ENCODE measurements at places on chromosomes 3 and 15.

GRCh38 chr15:56838085-56838484 lies 80.4 kb upstream of the TCF12 start:
- DNase-seq, result no peak

- no peak for DNase-seq
These were observed 294.2 kb upstream of the SEMA6D start for GRCh38 chr15:47422881-47423665.

DNA sequence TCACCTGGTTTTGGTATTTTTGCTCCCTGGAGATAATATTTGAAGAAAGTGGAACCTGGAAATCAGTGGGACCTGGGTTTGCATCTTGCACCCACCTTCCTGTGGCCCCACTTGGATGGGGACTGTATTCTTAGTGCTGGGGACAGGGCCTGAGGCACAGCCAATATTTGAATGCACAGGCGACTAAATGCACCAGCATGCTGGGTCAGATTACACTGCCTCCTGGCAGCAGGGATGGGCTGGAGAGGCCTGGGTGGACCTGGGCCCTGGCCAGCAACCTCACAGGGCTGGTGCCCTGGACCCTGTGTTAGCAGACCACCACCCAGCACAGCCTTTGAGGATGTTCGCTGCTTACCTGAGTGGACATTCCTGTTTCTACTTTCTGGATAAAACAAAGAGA lies 10.5 kb downstream of the ITIH4 start:
- DNase-seq, result no peak

- DNase-seq, result peak; percentile 35
These were observed 58.0 kb downstream of the CMTM8 start for GRCh38 chr3:32296251-32297204.

DNA sequence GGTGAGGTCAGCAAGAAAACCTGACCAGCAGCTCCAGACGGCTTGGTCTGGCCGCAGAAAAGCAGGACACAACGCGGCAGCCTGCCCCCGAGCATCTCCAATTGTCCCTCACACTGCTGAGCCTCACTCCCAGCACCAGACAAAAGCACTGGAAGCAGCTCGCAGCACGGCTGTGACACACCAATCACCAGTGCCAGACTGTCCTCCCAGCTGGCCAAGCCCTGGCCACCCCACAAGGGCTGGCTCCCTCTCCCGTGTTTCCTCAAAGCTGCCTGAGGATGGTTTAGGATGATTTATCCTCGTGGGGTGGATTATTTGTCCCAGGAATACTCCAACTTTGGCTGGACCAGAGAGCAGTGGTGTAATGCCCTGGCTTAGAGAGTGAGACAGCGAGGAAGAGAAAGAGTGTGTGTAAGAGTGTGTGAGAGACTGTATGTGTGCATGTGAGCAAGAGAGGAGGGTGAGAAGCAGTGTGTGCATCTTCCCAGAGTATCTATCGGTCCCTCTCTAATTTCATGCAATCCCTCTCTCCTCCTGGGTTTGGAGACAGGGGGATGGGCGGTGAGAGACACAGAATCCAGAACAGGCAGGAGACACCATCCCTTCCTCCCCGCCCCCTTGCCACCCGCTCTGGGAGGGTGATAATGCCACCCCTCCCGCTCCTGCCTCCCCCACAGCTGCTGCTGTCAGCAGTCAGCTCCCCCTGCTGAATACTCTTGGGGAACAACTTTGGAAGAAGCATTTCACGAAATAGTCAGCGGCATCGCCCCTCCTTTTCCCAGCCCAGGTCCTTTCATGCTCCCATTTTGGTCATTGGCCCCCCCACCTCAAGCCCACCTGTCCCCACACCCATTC lies 34.2 kb downstream of the SEMA5B start:
- no peak for DNase-seq

DNA sequence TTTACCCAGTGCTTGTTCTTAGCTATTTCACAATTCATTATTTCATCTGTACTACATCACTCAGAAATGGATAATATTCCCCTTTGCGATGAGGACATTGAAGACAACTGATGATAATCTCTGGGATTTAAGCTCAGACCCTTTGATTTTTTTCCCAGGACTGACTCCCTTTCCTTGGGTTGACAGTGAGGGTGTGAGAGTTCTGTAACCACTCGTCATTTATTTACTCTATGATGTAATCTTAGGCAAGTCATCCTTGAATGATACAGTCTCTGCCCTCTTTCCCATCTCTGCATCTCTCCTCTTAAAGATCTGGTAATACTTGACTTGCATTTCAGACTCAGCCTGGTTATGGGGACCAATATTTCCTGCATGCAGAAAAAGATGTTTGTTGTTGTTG lies 1041.7 kb downstream of the AGBL1 start:
- no peak for DNase-seq

GRCh38 chr15:91282486-91282885 lies 182.4 kb downstream of the SV2B start:
- no peak for DNase-seq

DNA sequence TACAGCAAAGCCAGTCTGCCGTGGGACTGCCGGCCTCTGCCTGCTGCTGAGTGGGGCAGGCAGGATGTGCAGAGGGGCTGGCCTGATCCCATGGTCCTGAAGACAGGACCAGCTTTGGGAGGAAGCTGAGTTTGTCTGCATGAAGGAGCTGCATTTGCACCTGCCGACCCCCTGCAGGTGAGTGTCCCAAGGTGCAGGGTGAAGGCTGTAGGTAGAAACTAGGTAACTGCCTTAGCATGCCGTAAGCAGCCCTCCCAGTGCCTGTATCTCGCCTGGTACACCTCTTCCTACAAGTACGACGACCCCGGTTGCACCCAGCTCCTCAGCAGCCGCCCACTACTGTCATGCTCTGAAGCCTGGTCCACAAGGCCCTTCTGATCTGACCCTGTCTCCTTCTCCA lies 34.9 kb downstream of the AMOTL2 start:
- no peak for DNase-seq

DNA sequence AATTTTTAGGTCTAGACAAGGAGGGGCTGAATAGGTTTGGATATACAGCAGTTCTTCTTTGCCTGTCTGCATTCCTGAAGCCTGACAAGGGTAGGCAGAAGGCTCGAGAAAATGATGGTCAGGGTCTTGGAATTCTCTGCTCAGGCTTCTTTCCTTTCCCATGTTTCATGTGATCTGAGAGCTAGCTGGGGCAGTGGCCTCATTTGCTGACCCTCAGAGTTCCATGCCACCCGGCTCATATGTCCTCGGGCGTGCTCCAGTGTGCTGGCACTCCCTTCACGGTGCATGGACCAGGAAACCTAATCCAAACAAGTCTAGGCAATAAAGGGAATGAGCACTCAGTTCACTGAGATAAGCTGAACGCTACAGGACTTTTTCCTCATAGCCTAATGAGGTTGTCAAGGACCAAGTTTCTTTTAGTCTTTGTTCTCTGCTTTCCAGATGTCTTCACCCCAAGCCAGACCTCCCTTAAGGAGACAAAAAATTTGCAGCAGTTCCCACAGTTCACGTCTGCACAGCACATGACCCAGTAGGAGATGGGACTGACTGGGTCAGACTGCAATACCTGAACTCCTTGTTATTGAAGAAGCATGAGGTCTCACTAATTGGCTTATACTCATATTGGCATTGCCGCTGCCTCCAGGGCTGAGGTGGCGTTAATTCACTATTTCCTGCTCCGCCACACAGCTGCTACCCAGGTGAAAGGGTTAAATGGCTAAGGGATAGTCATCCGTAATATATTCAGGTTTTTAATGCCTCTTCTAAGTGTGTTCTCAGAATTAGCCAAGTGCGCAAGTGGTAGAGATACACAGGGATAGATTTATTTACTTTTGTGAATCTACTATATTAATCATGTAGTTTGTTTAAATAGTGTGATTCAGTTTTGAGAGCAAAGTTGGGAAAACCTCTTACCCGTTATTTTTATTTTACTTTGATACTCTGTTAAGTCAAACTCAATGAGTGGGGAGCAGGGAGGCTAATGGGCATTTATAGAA lies 15.3 kb upstream of the RTP4 start:
- no peak for DNase-seq

GRCh38 chr3:4528819-4529600 lies 35.9 kb downstream of the ITPR1 start:
- DNase-seq, result no peak

DNA sequence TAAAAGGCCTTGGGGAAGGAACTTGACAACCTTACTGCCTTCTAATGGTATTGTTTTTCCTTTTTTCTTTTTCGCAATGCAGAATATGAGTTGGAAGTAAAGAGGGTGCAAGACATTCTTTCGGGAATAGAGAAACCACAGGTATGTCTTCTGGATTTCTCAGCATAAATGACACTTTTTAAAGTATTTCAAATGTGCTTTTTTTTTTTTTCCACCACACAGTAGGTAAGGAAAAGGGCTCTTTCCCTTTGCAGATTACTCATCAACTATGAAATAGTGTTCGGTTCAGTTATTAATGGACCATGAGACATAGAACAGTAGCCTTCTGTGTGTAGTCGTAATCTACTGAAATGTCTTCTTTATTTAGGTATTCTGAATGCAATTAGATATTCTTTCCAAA lies 162.4 kb downstream of the GHSR start:
- no peak for DNase-seq

GRCh38 chr3:4504340-4505261 lies 11.5 kb downstream of the ITPR1 start:
- no peak for DNase-seq

DNA sequence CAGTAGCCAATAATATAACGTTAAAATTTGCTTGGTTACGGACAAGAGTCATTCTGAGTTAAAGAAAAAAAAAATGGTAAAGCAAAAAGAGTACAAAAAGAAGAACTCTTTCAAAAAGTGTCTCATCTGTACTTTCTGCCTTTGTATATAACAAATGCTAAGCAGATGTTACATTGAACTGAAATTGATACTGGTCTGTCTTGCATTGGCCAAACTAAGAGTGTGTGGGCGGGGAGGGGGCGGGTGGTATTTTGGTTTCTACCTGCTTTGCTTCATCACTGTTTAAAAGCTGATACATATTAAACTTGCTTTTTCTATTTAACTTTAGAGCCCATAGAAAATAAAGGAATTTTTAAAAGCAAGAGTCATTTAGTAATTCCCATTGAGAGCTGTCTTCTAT lies 215.0 kb upstream of the THBS1 start:
- DNase-seq, result no peak

- DNase-seq, result no peak
These were observed 1.9 kb downstream of the NEIL1 start for GRCh38 chr15:75348562-75349350.

- DNase-seq, result no peak
These were observed 2.7 kb downstream of the TYRO3 start for GRCh38 chr15:41561777-41562145.

- no peak for DNase-seq
These were observed 6.7 kb downstream of the GK5 start for GRCh38 chr3:142218703-142219102.

GRCh38 chr3:172787746-172788145 lies 37.2 kb downstream of the ECT2 start:
- DNase-seq, result no peak

DNA sequence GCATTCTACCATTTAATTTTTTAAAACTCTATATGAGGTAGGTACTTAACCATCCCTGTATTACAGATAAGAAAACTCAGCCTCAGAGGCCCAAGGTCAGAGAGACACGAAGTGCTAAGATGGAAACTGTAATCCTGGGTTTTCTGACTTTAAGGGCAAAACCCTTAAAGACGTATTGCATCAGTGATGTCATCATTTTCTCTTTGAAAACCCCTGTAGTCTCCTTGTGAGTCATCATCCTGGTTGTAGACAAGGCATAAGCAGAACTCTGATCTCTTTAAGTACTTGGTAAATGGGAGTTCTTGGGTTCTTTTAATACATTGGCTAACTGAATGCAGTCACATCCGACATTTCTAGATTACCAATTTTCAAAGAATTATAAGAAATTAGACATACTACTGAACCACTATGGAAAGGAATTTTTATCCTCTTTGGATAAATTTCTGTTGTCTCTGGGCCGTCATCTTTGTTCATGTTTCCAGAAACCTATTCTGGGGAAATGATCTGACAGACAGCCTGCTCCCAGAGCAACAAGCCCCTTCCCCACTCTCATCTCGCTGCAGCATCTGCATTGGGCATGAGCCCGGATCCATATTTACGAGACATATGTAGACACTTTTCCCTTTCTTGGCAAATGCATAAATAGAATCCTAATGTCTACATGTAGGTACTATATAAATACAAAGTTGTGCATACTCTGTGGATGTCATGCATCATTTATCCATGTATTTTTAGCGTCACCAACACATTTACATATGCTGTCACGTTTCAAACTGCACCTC lies 48.7 kb upstream of the MDFIC2 start:
- DNase-seq, result no peak

Measured in stimulated activated CD4-positive, alpha-beta T cell treated with anti-CD3 and anti-CD28 coated beads, TNF-alpha, amount 100 ng/mL, for 4 hours (primary cell).